RKO (cell line): ENCODE measurements at places on chromosomes 5 and 9.

GRCh38 chr5:151141535-151141934 is 16.0 kb downstream of the ANXA6 start:
- no peak for DNase-seq

- no peak for DNase-seq
Observed at GRCh38 chr5:115873392-115873791, 31.7 kb downstream of the AP3S1 start.

- peak; percentile 25 for DNase-seq
Observed at GRCh38 chr5:102792705-102793104, 37.6 kb downstream of the PAM start.

GRCh38 chr5:119393201-119393691 is 37.4 kb downstream of the TNFAIP8 start:
- DNase-seq: no peak

DNA sequence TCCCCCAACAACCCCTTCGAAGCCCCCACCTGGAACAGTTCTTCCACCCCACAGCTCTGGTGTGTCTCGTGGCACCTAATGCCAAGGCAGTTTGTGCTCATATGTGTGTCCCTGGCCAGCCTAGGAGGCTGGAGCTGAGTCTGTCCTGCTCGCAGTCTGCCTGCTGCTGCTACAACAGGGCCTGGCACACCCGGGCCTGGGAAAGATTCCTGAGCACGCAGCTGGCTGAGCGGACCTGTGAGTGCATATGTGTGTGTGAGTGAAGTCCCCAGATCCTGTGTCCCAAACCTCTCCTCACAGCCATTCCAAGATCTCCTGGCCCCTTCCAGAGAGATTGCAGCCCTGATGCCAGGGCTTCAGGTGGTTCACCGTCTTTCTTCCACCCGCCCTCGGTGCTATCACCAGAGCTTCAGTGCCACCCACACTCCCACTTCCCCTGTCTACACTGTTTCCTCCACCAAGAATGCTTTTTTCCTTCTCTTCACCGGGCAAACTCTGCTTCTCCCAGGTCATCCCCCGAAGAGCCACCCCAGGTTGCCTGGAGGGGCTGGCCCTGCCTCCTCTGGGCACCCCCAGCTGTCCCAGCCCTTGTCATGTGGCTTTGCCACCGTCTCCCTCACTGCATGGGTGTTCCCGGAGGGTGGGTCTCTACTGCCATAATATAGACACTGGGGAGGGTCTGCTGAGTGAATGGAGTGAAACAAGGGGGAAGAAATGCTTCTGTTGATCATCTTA is 28.4 kb downstream of the LMX1B start:
- DNase-seq: no peak

DNA sequence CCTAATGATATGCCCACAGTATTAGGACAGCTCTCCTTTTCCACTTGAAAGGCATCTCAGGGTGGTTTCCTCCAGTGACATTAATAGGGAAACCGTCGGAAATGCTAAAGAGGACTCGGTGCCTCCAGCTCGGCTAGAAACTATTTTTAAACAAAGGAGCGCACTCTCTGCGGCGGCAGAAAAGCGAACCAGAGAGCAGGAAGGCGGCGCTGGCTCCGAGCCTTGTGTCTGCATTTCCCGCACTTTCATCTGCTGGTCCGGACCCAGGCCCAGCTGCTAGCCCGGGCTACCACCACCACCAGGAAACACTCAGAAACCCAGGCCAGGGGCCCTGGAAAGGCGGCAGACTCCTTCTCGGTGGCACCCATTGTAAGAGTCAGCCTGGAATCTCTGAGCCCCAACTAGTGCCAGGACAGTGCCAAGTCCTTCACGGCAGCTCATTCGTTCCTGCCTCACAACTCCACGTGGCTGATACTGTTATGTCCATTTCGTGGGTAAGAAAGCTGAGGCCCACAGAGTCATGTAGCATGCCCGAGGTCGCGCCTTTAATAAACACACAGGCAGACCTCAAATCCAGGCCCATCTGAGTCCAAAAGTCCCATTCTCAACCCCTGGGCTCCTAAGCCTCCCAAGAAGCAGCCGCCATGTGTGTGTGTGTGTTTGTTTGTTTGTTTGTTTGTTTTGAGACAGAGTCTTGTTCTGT is 73.9 kb downstream of the VAV2 start:
- no peak for DNase-seq

DNA sequence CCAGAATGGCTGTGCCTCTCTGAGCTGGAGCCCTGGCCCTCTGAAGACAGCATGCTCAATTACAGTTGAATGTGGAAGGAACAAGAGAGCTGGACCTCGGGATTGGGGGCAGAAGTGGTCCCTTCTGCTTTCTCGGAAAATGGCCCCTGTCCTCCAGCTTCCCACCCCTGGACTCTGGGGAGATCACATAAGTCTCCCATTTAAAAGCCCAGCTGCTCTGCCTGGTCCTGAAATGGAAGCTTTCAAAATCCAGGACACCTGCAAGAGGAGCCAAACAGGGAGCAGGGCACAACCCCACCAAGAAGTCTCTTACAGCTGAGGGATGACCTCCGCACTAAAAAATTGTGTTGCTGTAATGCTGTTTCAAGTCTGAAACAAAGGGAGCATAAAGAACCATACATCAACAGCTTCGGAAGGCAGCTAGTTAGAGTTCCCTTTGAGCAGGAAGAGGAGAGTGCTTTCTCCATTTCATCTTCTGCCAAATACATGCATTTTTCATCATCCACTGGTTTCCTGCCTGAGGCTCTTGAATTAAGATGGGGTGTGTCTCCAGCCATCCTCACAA is 48.2 kb downstream of the TGFBI start:
- no peak for DNase-seq

GRCh38 chr5:79021753-79022152 is 36.6 kb upstream of the ARSB start:
- no peak for DNase-seq

- no peak for DNase-seq
Observed at GRCh38 chr5:168897387-168898122, 318.4 kb upstream of the PANK3 start.

DNA sequence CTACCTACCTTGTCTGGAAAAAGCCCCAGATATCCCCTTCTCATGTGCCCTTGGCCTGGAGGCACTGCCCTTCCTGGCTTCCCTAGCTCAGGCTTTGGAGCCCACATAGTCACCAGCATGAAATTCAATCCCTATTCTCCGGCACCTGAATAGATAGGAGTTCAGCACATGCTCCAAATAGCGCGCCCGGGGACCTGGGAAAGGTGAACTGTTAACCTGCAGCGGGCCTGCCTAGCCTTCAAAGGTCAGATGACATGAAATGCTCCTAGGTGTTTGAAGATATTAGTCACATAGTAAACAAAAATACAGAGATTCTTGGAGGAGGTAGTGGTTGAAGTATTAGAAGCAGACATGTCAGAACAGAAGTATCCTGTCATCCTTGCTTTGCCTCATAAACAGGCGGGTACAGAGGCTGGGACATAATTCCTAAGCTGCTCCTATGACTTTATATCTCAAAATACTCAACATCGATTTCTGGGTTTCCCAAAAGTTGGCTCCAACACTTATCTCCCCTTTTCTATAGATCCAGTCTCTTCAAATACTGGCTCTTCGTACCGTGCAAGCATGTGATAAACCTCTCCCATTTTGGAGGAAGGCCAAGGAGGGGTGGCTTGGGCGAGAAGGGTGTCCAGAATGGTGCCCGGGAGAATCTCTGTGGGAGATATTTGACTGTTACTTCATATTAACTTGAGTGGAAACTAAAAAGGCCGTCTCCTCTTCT is 88.0 kb upstream of the ANKH start:
- no peak for DNase-seq

DNA sequence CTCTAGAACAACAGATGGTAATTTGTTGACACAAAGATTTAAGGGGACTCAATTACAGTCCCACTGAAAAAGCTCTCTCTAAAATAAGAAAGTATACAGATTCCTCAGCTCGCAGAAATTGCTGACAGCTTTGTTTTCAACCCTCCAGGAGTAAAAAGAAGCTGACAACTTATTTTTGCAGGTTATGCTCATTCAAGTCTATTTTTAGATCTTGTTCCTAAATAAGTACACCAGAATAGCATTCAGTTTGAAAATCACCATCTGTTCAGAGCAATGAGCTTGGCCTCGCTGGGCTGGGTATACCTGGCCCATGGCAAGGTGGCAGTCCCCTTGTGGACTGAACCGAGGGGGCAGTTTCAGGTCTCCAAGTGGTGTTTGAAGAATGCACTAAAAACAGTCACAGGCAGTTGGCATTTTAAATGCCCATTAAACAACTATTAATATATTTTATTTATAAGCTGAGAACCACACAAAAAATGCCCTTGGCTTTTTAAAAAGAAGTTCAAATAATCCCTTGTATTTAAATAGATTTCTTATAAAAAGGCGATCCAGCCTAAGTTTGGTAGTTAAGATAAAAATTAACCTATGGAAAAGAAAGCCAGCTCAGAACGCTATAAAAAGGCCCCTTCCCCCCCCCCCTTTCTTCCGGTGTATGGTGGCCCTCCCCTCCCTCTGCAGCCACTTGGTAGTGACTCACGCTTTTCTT is 169.2 kb downstream of the AUH start:
- DNase-seq: no peak

DNA sequence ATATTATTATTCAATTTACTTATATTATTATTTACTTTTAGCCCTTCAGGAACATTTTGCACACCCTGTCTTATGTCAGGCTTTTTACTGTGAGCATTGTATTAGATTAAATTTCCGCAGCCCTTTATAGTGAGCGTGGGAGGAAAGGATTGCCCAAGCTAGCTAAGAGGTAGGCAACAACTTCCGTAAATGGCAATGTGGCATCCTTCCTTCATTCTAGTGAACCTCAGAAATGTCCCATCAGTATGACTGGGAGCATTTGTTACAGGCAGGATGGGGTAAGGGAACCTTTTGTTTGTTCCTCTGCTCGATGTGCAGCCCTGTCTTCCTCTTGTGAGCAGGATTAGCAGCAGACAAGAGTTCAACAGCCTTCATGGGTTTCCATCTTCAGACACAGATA is 6.2 kb upstream of the CD180 start:
- no peak for DNase-seq

GRCh38 chr9:119941091-119941490 is 571.9 kb upstream of the BRINP1 start:
- no peak for DNase-seq
